Small intestine (tissue), 16 donors: ENCODE measurements at places on chromosomes 12 and 14. TPM values are rescaled to one million over a fixed set of nuclear protein-coding genes. Genes with fewer than 3 reads are reported as not detected.

The CEBPE gene
- 0.13 TPM for polyA plus RNA-seq

The KRT79 gene
- polyA plus RNA-seq, result not detected

GRCh38 chr12:2295941-2296461 is 243.2 kb downstream of the CACNA1C start:
- no peak for DNase-seq

DNA sequence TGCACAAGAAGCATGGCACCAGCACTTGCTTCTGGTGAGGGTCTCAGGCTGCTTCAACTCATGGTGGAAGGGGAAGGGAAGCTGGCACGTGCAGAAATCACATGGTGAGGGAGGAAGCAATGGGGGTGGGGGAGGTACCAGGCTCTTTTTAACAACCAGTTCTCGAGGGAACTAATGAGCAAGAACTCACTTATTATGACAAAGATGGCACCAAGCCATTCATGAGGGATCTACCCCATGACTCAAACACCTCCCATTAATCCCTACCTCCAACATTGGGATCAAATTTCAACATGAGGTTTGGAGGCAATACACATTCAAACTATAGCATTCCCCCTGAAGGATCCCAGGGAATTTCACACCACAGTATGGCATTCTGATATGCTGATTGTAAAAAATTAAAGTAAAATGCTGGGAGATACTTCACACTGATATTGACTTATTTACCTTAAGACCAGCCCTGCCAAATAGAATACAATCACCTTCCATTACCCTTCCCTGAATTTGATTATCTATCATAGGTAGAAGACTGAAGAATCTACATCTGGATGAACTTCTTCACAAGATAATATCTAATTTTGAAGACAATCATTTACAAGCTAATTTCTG is 201.7 kb upstream of the PLXNC1 start:
- no peak for DNase-seq

GRCh38 chr14:64654246-64654900 is 49.9 kb upstream of the PLEKHG3 start:
- DNase-seq, result peak; percentile 38

- no peak for DNase-seq
Measured at GRCh38 chr14:22233377-22233776, 355.6 kb downstream of the DAD1 start.

The ANGEL1 gene
- 25.7 TPM for polyA plus RNA-seq

DNA sequence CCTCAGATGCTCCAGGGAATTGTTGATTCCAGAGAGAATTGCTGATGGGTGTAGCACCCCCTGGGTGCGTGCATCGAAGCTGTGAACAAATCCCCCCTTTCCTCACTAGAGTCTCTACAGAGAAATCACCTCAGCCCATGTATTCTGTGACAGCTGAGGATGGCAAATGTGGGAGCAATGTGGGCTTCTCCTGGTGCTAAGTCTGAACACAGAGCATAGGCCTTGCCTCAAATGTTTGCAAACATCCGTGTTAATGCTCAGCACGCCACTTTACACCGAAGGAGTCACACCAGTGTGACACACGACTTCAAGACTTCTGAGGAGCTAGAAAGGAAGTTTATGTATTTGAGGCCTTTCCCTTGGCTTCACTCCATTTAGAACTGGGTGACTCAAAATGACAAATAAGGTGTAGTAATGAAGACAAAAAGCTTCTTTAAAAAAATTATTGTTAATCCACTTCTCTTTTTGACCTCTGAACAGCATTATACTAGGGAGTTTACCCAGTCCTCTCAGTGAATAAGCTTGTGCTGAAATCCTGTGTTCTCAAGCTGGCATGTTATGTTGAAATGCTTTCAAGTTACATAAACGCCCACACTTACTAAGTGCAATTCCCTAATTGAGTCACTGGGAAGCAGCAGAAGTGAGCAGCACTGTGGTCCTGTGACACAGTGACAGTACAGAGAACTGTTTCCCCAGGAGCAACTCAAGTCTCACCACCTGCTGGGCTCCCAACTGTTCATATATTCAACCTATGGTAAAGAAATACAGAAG is 92.9 kb downstream of the FAR2 start:
- DNase-seq, result peak; percentile 75

DNA sequence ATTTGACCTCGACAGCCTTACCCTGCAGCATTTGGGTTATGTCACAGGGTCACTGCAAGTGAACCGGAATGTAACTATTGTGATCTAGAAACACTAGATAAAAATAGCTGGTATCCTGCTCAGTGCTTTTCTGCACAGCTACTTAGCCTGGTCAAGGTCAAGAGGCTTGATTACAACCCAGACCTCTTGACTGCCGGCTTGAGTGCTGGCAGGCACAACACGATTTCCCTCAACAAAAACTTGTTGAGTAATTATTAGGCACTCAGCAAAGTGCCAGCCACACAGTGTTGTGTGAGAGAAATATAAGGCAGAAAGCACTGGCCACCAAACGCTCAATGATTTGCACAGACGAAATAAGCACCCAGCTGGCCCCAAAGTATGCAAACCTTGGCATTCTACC is 156.7 kb downstream of the NUAK1 start:
- DNase-seq, result no peak

DNA sequence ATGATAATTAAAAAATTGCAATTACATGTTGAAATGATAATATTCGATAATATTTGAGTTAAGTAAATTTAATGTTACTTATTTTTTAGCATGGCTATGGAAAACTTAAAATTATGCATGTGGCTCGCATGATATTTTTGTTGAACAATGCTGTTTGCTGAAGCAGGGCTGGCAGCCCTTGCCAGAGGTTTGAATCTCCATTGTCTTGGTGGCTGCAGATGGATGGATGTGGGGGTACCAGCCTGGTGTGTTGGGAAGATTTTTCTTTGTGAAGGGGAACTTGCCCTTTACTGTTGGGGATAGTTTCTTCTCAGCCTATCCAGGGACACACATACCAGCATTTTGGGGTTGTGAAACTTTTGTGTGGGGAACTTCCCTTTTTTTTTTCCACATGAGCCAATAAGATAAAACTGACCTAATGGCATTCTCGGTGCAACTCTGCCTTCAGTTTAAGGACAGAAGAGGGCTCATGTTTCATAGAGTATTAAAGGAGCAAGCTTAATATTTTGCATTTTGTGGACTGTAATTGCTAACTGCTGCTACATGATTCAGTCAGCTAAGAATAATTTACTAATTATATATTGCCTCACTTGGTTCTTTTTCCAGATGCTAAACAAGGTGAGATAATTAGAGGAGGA is 8.8 kb downstream of the RASSF3 start:
- DNase-seq, result no peak

The CCDC196 gene
- polyA plus RNA-seq, result not detected

- peak; percentile 60 for DNase-seq
Measured at GRCh38 chr14:24298892-24299254, 707 bp downstream of the DHRS1 start.

DNA sequence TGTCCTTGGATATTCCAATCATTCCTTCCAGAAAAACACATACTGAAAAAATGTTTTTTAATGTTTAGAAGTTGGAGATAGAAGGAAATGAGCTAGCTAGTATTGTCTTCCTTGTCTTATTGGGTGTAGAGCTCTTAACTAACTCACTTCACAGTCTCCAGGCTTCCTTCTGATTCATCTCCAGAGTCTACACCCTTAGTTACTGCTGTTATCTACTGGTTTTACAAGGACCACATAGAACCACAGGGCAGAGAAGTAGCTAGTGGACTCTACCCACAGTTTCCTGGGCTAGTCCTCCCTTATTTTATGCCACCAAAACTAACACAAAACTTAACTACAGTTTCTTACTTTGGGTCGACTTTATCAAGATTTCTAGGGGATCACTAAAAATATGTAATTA is 31.0 kb upstream of the DHRS4 start:
- DNase-seq, result no peak

DNA sequence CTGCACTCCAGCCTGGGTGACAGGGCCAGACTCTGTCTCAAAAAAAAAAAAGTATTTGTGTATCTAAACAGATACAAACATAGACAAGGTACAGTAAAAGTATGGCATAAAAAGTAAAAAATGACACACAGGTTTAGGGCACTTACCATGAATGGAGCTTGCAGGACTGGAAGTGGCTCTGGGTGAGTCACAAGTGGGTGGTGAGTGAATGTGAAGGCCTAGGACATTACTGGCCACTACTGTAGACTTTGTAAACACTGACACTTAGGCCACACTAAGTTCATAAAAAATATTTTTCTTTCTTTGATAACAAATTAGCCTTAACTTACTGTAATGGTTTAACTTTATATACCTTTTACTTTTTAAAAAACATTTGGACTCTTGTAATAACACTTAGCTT is 38.0 kb upstream of the EIF5 start:
- DNase-seq, result no peak

GRCh38 chr12:120346031-120346430 is 18.5 kb upstream of the PLA2G1B start:
- no peak for DNase-seq

DNA sequence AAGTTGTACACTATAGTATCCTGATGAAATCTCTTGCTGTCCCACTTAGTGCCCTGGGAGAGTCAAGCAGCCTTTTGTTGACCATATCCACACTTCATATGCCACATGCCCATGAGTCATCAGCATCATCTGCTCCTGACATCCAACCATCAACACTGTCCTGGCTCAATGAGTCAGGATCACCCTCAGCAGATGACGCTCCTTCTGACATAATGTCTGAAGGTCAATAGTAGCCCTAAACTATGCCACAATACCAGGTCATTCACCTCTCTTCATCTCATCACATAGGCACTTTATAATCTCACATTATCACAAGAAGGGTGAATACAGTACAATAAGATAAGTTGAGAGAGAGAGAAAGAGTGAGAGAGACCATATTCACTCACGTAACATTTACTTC is 369.0 kb upstream of the FAR2 start:
- DNase-seq, result peak; percentile 25

GRCh38 chr12:89390802-89391673 is 38.7 kb upstream of the DUSP6 start:
- DNase-seq, result peak; percentile 92

DNA sequence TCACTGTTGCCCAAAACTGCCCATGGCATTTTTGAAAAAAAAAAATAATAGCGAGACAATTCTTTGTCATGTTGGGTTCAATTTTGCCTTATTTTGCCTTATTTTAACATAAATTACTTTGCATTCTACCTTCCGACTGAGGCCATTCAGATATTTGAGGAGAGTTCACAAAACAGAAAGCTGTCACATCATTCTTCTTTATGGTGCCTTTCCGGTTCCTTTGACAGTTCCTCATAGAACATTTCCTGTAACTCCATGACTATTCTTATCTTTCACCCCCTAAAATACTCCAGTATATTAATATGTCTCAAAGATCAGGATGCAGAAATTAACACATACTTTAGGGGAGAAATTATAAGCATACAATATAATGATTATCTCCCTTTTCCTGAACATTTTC is 476.7 kb downstream of the NOVA1 start:
- no peak for DNase-seq

The SOX5 gene
- 1.3 TPM for polyA plus RNA-seq

The ACSS3 gene
- polyA plus RNA-seq, result 1.4 TPM

The GDF3 gene
- polyA plus RNA-seq, result 0.09 TPM

GRCh38 chr12:109178532-109178931 is 62.1 kb downstream of the ACACB start:
- no peak for DNase-seq

- no peak for DNase-seq
Measured at GRCh38 chr12:117143008-117143532, 43.9 kb upstream of the TESC start.

The IPO8 gene
- polyA plus RNA-seq, result 15.4 TPM

GRCh38 chr12:106910202-106910601 is 45.5 kb upstream of the TMEM263 start:
- no peak for DNase-seq

The C12orf60 gene
- not detected for polyA plus RNA-seq

DNA sequence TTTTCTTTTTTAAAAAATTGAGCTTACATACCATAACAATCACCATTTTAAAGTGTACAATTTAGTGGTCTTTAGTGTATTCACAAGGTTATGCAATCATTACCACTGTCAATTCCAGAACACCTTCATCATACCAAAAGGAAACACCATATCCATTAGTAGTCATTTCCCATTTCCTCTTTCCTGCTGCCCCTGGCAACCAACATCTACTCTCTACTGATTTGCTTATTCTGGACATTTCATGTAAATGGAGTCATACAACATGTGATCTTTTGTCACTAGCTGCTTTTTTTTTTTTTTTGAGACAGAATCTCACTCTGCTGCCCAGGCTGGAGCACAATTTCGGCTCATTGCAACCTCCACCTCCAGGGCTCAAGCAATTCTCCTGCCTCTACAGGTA is 66.8 kb upstream of the CFL2 start:
- DNase-seq, result no peak

GRCh38 chr12:53454707-53455106 is 2.8 kb downstream of the PCBP2 start:
- no peak for DNase-seq

The PCNX1 gene
- 4.7 TPM for polyA plus RNA-seq

GRCh38 chr14:34229140-34229539 is 232.9 kb downstream of the SPTSSA start:
- DNase-seq, result no peak

DNA sequence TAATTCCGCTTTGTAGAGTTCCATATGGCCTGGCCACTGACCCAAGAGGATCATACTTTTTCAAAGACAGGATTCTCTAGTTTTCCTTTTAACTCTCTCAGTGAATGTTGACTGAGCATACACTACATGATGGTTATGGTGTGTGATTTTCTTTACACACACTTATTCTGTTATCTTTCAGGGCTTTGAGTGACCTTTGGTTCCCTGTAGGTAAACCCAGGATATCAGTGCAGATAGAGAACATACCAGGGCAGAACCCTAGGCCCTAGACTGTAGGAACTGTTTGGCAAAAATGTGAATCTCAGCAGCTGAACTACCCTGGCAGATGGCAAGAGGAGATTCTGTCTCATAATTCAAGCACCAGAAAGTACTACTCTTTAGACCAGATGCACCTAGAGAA is 159.6 kb downstream of the KCNA5 start:
- peak; percentile 66 for DNase-seq

- DNase-seq, result no peak
Measured at GRCh38 chr12:120196363-120196762, 1.8 kb upstream of the GCN1 start.
